ENCODE measurements at places on chromosomes 3 and 15. TPM values are rescaled to one million over a fixed set of nuclear protein-coding genes. Genes with fewer than 3 reads are reported as not detected.

DNA sequence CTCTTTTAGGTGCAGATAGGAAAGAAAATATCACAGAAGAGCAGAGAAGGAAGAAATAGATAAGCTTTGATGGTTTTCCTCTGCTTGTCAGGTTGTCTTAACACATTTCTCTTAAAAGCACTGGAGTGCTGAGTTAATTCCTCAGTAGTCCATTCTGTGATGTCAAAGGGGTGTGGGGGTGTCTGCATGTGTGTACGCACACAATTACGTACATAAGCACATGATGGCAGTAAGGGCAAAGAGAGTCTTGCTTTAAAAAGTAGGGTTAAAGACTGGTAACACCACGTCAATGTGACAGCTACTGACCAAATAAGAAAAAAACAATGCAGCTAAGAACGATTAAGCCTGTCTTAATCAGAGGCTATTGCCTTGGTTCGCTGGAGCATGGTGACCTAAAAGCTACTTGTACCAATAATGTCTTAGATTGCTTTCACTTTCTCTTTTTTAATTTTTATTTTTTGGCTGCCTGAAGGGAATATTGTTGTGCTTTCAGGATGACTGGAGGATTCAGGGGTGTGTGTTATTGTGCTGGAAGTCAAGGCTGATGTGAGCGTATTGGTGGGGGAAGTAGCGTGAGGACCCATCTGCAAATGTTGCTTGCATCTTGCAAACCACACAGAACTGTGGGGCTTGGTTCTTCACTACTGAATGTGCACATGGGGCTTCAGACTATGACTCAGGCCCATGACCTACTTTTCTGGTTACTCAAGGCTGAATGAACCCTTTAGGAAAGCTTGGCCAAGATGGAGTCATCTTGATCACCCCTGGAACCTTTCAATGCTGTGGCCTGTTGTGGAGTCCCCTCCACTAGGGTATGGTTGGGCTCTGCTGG is 417.8 kb upstream of the TPM1 start:
- no peak overlapping the region for H3K4me3 ChIP-seq
- H3K27me3 ChIP-seq: peaks cover 3% of the 10 kb centered on the region
- DNase-seq: no peak
- H3K4me1 ChIP-seq: peaks cover 16% of the 10 kb centered on the region

Gene GRIP2
- total RNA-seq: 0.34 TPM

- H3K27ac ChIP-seq: no peak overlapping the region
- peaks cover 3% of the 10 kb centered on the region for H3K27me3 ChIP-seq
- DNase-seq: no peak
- H3K4me3 ChIP-seq: no peak overlapping the region
Observed at GRCh38 chr15:90190606-90191343, 10.4 kb upstream of the SEMA4B start.

DNA sequence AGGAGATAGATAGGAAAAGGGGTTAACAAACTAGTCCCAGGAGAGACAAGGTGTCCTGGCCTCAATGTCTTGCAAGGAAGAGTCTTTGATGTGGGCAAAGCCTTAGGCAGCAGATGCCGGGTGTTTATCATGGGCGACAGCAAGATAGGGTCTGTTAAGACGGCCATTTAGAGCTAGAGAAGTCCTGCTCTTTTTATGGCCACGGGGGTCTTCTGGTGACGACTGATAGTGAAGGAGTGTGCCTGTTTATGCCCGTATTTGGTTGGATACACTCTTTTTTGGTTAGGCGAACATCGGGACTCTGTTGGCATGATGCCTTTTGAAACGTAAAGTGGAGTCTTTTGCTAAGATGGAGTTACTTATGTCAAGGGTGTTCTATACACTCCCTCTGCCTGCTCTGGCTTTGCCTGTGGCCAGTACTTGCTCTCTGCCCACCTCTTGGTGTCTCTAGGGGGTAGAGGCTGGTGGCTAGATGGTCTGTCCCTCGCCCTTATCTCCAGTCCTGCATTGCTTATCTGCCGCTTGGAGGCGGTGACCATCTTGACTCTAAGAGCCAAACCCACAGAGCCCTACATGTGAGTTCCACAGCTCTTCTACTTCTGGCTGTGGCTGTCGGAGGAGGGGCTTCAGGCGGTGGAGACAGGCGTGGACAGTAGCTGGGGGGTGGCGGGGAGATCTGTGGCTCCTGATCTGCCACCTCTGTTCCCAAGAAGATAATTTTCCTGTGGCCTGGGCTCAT is 55.8 kb upstream of the ZBTB38 start:
- H3K4me1 ChIP-seq: peaks cover 12% of the 10 kb centered on the region
- H3K4me3 ChIP-seq: peak overlapping the region; percentile 100
- H3K27me3 ChIP-seq: peaks cover 12% of the 10 kb centered on the region
- H3K27ac ChIP-seq: peak overlapping the region; percentile 90
- DNase-seq: no peak

DNA sequence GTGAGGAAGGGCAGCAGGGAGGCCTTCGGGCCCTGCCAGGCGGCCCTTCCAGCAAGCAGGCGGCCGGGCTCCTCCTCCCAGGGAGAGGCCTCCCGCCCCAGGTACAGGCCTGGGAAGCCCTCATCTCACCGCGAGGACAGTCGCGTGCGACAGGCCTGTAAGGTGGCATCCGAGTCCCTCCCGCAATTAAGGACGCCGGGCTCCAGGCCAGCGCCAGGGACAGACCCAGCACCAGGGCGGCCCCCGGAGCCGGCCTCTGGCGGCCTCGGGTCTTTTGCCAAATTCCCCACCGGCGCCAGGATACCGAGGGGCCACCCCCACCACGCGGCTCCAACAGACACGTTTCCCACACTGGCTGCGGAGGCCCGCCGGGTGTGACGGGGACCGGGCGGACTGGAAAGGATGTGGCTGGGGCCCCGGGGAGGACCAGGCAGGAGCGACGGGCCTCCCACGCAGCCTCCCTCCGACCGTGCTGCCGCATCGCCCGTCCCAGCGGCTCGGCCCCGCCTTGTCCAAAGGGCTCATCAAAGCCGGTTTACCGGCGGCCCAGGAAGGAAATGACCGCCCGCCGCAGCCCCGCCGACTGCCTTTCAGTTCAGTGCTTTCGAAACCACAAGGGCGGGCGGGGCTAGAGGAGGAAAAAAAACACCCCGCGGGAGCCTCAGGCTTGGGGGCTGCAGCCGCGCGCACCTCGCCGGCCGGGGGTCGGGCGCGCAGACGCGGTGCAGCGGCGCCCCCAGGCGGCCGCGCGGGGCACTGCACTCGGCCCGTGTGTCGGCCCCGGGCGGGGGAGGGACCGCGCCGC is 11.3 kb downstream of the XXYLT1 start:
- peaks cover 4% of the 10 kb centered on the region for H3K27me3 ChIP-seq
- DNase-seq: peak; percentile 91
- H3K27ac ChIP-seq: no peak overlapping the region
- H3K4me1 ChIP-seq: peaks cover 36% of the 10 kb centered on the region
- H3K4me3 ChIP-seq: peak overlapping the region; percentile 69

DNA sequence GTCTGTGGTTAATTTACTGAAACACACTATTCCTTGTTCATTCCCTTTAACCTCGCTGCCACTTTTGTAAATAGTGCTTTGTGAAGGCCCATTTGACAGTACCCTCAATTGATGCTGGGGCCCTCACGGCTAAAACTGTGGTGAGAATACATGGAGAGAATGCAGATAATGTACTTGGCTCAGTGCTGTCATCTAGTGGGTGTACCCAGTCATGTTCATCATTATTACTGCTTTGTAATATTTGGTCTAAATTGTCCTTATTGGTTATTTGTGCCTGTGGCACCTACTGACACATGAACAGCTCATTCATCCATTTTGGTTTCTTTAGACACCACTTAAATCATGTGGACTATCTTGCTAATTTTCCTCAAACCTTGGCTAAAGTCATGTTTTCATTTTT is 543.6 kb downstream of the EDEM1 start:
- H3K36me3 ChIP-seq: no peaks in the 10 kb centered on the region
- DNase-seq: no peak
- no peaks in the 10 kb centered on the region for H3K4me1 ChIP-seq

GRCh38 chr3:185979721-185980121 is 41.9 kb upstream of the TRA2B start:
- H3K27me3 ChIP-seq: peaks cover 2% of the 10 kb centered on the region
- DNase-seq: no peak
- peaks cover 2% of the 10 kb centered on the region for H3K4me1 ChIP-seq
- H3K36me3 ChIP-seq: no peaks in the 10 kb centered on the region

GRCh38 chr15:31245756-31246155 is 80.9 kb upstream of the KLF13 start:
- no peak for DNase-seq
- H3K27ac ChIP-seq: no peak overlapping the region
- no peak overlapping the region for H3K4me3 ChIP-seq
- peaks cover 10% of the 10 kb centered on the region for H3K36me3 ChIP-seq

DNA sequence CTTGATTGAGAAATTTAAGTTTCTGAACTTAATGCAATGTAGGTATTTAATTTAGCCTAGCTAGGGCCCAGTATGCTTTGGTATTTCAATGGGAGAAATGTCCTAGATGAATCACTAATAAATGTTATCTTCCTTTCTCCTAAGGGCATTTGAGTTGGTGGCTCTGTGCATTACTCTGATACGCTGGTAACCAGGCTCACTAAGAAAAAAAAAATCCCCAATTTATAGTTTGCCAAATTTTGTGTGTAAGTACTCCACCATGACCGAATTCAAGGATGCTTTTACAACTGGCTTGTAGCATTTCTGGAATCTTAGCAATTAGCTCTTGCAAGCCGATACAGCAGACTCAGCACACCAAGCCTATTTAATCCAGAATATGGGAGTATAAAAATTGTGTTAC is 94.6 kb upstream of the LPP start:
- peaks cover 2% of the 10 kb centered on the region for H3K27me3 ChIP-seq
- no peaks in the 10 kb centered on the region for H3K4me1 ChIP-seq
- no peak overlapping the region for H3K27ac ChIP-seq

DNA sequence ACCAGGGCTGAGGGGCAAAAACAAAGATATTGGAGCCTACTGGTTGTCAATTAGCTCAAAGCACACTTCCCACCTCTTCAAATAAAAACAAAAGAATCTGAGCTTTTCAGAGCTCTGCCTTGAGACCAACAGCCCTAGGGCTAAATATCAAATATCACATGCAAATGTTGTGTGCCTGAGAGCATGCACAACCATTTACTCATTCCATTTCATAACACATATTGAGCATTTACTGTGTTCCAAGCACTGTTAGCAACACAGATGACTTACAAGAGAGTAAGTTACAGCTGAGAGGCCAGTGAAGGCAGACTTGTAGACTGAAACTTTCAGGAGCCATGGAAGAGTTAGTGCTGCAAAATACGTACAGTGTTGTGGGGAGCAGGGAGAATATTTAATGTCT is 222.4 kb downstream of the CPNE4 start:
- no peak for DNase-seq
- no peaks in the 10 kb centered on the region for H3K36me3 ChIP-seq
- H3K27me3 ChIP-seq: peaks cover 2% of the 10 kb centered on the region
- H3K27ac ChIP-seq: no peak overlapping the region
- no peak overlapping the region for H3K4me3 ChIP-seq

DNA sequence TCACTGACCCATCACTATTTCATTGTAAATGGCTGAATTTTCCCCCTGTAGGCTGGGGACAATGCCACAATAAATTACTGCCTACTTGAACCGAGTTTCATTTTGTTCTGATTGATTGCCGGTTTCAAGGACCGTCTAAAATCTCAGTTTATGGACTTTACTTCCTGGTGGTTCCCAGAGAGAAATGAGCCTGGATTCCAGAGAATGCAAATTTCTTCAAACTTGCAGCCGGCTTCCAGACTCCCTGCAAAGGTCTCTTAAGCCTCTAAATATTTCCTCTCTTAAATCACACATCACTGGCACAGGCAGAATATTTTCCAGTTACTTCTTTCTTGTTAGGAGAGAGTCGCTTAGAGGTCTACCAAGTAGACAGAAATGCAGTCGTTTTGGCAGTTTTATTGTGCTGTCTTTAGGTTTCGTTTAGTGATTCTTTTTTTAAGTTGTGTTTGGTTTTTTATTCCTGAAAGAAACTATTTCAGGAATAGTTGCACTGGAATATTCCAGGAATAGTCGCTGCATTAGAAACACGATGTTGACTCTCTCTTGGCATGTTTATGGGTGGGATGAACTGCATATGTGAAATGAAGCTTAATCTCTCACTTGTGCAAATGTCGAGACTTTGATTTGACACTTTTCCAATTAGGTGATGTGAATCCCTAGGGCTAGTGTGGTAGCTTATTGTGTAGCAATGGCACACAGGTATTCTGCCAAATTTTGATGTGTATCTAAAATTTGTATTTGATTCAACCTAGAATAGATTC is 284.1 kb upstream of the NR2E3 start:
- H3K4me1 ChIP-seq: no peaks in the 10 kb centered on the region
- no peak overlapping the region for H3K4me3 ChIP-seq
- peaks cover 2% of the 10 kb centered on the region for H3K27me3 ChIP-seq
- no peaks in the 10 kb centered on the region for H3K36me3 ChIP-seq
- no peak overlapping the region for H3K27ac ChIP-seq
- DNase-seq: no peak

Gene SSUH2
- total RNA-seq: 0.66 TPM

DNA sequence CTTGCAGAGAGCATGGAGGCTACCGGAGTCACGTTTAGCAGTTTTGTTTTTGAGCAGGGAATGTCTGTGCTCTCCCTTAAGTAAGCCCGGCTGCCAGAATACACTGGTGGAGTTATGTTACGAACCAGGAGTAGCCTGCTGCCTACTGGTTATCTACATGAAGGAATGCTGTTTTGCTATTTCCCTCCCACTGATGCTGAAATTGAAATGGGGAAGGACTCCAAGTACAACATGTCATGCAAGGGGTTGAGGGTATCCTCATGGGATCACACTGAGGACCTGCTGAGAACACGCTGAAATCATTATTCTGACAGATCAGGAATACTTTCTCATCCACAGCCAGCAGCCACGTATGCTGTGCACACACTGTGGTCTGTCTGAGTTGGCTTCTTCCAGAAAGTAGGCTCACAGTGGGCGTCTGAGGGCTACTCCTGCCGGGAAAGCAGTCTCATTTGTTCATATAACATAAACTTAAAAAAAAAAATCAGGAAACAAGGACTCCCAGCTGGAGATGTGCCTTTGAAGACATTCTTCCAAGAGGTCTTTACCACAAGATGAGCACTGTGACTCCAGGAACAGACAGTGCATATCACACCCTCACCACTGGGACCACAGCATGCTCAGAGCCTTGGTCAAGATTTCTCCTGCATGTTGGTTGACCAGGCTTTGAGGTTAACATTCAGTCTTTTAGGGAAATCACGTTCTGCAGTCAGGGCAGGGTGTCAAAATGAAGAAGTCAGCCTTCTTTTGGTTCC is 300.4 kb upstream of the RASGRP1 start:
- H3K36me3 ChIP-seq: no peaks in the 10 kb centered on the region
- H3K27ac ChIP-seq: no peak overlapping the region
- H3K4me1 ChIP-seq: no peaks in the 10 kb centered on the region
- H3K27me3 ChIP-seq: peaks cover 1% of the 10 kb centered on the region
- H3K4me3 ChIP-seq: no peak overlapping the region

DNA sequence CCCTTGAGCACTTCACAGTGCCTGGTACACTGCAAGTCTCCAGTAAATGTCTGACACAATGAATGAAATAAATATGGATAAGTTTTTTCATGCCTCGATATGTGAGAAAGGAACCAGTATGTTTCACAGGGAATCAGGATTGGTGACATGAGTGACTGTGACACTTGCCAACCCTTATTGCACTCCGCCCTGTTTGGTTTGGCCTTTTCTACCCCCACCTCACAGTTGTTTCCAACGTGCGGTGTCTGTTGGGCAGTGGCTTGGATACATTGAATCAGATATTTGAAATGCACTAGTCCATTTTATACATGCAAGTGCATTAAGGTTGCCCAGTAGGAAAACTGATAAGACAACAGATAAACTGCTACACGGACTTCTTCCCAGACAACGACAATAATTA is 2.0 kb downstream of the NPHP3 start:
- no peak overlapping the region for H3K27ac ChIP-seq
- H3K36me3 ChIP-seq: no peaks in the 10 kb centered on the region
- DNase-seq: no peak
- no peaks in the 10 kb centered on the region for H3K27me3 ChIP-seq
- H3K4me3 ChIP-seq: peak overlapping the region; percentile 42
